ENCODE measurements at places on chromosomes 3 and 15. TPM values are rescaled to one million over a fixed set of nuclear protein-coding genes. Genes with fewer than 3 reads are reported as not detected.
A peak's percentile ranks its signal among the peaks of the same experiment; 100 is the strongest.

- DNase-seq, result no peak
- no peak overlapping the region for H3K4me3 ChIP-seq
- H3K27ac ChIP-seq, result no peak overlapping the region
- no peaks in the 10 kb centered on the region for H3K36me3 ChIP-seq
- H3K4me1 ChIP-seq, result no peaks in the 10 kb centered on the region
These were observed 2.0 kb upstream of the PLIN1 start for GRCh38 chr15:89681146-89681545.

DNA sequence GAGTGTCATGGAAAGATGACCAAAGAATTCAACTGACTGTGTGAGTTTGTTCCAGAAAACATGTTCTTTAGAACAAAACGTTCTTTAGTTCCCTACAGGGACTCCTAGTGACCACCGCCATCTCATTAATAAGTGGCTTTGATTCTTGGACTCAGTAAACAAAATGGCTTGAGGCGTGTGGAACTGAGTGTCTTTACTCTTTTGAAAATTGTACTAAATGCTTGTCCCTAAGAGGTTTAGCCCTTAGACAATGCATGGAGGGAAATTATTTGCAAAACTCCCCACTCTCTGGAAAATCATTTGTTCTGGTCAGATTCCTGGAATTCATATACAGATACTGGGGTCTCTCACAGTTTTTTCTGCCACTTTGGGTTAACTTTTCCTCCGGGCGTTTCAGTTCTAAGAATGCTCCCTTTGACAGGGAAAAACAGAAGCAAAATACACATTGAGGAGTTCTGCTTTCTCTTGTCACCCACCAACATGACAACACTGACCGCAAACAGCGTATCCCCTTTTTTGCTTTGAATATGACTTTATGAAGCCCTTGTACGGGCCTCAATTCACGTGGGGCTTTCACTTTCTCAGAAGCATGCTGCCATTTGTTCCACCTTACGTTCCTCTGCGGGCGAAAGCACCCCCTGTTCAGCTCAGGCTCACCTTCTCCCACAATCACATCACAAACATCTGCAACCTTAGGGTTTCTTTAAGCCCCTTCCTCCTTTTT, 15.3 kb upstream of the NRROS start:
- H3K4me3 ChIP-seq, result peak overlapping the region; percentile 68
- no peaks in the 10 kb centered on the region for H3K36me3 ChIP-seq
- peaks cover 27% of the 10 kb centered on the region for H3K4me1 ChIP-seq
- DNase-seq, result peak; percentile 82
- no peaks in the 10 kb centered on the region for H3K27me3 ChIP-seq

DNA sequence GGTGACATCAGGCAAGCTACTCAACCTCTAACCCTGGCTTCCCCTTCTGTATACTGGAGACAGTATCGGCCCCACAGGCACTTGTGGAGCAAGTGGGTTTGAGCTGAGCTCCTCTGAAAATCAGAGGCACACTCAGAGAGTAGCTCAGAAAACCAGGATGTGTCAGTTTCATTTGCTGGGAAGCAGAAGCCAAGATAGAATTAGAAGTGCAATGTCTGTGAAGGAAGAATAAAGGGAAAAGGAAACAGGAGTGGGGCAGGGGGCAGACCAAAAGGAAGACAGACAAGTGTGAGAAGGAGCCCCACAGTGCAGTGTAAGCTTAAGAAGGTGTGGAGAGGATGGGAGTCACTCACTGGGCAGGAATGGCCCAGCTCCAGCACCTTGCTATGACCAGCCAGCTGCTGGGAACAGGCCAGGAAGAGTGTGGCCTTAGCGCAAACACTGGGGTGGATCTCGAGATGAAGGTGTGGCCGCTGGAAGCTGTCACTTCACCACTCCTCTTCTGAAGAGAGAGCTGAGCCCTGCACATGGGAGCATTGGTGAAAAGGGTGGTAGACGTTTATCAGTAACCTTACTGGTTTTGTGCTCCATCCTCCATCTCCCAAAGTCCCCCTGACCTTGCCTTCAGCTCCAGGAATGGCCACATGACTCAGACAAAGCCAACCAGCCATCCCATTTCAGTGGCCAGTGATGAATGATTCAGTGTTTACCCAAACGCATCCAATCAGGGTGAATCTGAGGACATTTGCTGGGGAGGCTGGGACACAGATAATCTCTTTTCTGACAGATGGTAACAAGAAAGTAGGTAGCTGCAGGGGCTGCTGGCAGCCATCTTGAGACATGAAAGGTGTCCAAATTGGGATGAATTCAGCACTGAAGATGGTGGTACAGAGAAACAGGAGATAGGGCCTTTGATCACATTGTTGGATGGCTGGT, 108.4 kb downstream of the SHQ1 start:
- peaks cover 18% of the 10 kb centered on the region for H3K4me1 ChIP-seq
- no peaks in the 10 kb centered on the region for H3K27me3 ChIP-seq
- H3K36me3 ChIP-seq, result no peaks in the 10 kb centered on the region
- peak overlapping the region; percentile 89 for H3K4me3 ChIP-seq
- peak overlapping the region; percentile 92 for H3K27ac ChIP-seq

GRCh38 chr15:38824719-38825118, 260.1 kb upstream of the RASGRP1 start:
- H3K27ac ChIP-seq, result no peak overlapping the region
- no peaks in the 10 kb centered on the region for H3K36me3 ChIP-seq
- H3K4me3 ChIP-seq, result no peak overlapping the region

SI gene
- total RNA-seq, result not detected

- no peaks in the 10 kb centered on the region for H3K27me3 ChIP-seq
- H3K4me1 ChIP-seq, result no peaks in the 10 kb centered on the region
- DNase-seq, result no peak
- no peak overlapping the region for H3K4me3 ChIP-seq
These were observed 321.8 kb downstream of the ULK4 start for GRCh38 chr3:41640076-41640475.

- H3K4me1 ChIP-seq, result no peaks in the 10 kb centered on the region
- no peak overlapping the region for H3K27ac ChIP-seq
- no peaks in the 10 kb centered on the region for H3K36me3 ChIP-seq
- H3K27me3 ChIP-seq, result no peaks in the 10 kb centered on the region
- DNase-seq, result no peak
These were observed 58.6 kb upstream of the SLITRK3 start for GRCh38 chr3:165254812-165255211.
